ENCODE measurements at places on chromosomes 5 and 9.

DNA sequence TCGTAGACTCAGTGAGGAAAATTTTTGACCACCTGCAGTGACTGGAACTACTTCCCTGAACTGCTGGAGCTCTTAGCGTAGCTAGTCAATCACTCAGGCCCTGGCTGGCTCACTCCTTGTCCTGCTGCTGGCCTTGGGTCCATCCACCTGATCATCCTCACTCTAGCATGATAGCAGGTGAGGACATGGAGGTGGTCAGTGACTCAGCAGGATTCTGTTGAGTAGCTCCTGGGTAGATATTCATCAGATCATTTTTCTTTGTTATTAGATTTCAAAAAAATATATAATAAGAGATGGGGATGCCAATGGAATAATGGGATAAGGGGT lies 25.0 kb upstream of the SEMA4D start:
- no peak for DNase-seq

- DNase-seq, result peak; percentile 61
These were observed 454.4 kb downstream of the NR2F1-AS1 start for GRCh38 chr5:93126634-93127033.

DNA sequence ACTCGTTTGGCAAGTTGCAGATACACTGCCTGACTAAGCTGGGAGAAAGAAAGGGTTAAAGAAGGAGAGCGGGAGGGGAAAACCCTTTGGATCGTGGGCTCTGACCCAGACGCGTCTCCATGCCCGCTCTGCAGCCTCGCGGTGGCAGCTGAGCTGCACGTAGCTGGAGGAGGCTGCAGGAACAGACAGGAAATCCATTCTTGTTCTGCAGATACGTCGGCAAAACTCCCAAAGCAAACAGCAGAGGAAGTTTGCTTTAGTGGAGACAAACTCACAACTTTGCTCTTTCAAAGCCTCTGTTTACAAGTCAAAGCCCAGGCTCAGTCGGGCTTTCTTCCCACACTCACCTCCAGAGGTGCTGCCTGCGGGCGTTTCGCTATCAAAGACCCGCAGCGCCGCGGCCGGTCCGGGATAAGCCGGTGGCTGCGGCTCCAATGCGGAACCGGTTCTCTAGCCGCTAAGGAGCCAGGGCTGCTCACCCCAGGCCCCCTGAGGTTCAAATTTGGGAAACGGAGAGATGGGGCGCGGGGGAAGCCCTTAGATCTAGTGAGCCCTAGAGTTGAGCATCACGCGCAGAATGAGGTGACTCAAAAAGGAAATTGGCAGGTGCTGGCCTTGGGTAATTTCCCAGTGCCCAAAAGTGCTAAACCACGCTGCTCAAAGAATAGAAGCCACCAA lies 60.7 kb downstream of the MAT2B start:
- peak; percentile 45 for DNase-seq

DNA sequence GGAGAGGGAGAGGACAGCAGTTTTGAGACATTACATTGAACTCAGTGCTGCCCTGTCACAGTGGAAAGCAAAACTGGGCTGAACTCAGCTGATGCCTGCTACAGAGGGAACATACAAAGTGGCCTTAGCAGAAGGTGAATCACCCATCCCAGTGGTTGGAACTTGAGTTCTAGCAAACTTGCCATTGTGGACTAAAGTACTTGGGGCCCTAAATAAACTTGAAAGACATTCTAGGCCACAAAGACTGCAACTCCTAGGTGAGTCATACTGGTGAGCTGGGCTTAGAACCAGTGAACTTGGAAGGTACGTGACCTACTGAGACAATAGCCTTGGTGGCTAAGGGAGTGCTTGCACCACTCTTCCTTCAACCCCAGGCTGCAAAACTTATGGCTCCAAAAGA lies 155.7 kb upstream of the RIOK2 start:
- peak; percentile 9 for DNase-seq

DNA sequence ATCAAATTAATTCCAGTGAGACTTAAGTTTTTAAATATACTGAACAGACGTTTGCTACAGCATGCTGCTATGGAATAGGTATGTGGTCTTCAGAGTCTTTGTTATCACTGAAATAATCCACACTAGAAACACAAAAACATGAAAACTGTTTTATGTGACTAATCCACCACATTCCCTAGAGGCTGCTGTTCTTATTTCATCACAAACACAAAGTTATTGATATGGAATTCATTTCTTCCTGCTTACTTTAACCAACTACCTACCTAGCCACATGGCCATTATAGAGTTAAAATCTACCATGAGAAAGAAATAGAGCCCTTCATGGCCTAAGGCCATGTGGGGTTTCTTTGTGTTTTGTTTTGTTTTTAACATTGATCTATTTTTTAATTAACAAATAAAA lies 232.3 kb upstream of the PTGER4 start:
- DNase-seq, result peak; percentile 70

DNA sequence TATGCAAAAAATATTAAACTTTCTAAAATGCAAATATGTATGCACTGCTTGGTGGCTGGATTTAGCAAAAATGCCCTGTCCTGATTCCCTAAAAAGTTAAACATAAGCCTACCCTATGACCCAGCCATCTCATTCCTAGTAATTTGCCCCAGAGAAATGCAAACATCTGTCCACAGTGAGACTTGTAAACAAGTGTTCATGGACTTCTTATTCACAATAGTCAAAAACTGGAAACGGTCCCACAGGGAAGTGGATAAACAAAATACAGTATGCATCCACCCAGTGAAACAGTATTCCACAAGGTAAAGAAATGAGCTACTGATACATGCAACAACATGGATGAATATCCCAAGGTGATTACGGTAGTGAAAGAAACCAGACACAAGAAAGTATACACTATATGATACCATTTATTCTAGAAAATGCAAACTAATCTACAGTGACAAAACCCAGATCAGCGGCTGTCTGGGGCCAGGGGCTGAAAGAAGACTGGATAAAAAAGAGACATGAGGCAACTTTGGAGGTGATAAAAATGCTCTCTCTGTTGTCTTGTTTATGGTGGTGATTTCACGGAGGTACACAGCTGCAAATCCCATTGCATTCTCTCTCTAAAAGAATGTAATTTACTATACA lies 277.3 kb downstream of the GLIS3 start:
- no peak for DNase-seq

- DNase-seq, result no peak
These were observed 25.1 kb upstream of the LPAR1 start for GRCh38 chr9:111063332-111063731.

- DNase-seq, result no peak
These were observed 28.7 kb downstream of the DNM1 start for GRCh38 chr9:128231638-128232527.

DNA sequence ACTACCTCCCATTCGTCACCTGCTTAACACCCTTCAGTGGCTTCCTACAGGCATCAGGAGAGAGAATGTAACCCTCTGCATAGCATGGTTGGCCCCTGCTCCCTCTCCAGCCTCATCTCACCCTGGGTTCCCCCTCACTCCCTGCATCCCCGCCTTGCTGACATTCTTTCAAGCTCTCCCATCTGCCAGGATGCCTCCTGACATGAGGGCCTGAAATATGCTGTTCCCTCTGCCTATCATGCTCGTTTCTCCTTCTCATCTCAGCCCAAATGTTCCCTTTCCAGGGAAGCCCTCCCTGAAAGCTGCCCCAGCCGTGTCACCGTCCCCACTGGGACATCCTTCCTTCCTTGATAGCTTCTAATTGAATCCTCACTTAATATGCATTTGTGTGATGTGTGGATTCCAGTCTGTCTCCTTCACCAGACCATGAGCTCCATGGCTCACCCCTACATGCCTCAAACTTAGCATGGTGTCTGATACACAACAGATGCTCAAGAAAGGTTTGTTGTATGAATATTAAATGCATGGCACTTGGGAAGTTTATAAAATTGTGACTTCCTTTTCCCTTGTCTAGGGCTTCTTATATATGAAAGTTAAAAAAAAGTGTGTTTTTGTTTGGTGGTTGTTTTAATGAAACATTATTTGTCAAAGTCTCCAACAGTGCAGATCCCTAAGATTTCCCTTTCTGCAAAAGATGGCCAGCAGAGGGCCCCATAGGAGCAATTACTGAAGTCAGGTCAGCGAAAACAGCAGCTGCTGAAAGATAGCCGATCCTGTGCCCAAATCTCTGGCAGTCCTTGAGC lies 7.3 kb upstream of the C5orf58 start:
- DNase-seq, result peak; percentile 75

DNA sequence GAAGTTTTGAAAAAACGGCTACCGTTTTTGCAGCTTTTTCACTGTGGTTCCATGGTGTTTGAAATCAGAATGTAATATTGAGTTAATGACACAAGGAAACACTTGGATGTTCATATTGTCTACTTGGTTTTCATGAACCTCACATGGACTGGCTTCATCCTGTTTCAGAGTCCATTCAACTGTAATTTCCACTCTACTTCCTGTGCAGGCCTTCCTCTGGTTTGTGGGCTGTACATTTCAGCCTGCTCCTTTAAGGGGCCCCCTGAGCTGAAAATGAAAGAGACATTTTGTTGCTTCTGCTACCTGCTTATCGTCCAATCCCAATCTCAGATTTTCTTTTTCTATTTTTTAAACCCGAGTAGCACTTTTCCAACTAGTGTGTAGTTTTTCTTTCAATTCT lies 41.8 kb upstream of the CDKN2B start:
- DNase-seq, result no peak

DNA sequence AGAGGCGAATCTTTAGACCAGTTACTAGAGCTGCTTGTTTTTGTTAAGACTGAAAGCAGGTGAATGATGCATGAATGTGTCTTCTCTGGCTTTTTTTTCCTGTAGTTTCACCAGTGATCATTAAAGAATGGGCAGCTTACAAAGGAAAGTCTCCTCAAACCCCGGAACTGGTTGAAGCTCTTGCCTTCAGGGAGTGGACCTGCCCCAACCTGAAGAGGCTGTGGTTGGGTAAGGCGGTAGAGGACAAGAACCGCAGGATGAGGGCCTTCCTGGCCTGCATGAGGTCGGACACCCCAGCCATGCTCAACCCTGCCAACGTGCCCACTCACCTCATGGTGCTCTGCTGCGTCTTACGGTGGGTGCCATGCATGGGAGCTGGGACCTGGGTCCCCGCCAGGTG lies 33.3 kb upstream of the PHF2 start:
- DNase-seq, result no peak

DNA sequence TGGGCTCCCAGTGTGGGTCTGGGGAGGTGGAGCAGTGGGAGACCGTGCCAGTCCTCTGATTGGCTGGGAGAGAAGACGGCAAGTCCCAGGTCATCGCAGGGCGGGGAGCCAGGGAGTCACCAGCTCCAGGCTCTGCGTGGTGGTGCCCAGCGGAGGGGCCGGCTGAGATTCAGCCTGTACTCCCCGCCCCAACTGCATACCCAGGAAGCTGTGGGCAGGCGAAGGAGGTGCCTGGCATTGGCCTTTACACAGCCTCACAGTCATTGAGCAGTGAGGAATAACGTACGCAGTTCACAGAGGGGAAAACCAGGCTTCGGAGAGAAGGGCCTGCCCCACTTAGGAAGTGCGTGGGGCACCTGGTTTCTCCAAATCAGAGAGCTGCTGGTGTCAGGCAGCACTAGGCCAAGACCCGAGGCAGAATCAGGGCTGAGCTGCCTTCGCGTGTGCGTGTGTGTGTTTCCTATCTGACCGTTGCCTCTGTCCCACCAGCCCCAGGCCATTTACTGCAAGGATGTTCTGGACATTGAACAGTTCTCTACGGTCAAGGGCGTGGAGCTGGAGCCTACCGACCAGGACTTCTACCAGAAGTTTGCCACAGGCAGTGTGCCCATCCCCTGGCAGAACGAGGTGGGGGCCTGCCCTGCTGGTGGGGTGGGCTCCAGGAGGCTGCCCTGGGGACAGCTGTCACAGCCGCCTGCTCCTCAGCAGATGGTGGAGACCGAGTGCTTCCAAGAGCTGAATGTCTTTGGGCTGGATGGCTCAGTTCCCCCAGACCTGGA lies 6.2 kb upstream of the PRR7 start:
- DNase-seq, result no peak

DNA sequence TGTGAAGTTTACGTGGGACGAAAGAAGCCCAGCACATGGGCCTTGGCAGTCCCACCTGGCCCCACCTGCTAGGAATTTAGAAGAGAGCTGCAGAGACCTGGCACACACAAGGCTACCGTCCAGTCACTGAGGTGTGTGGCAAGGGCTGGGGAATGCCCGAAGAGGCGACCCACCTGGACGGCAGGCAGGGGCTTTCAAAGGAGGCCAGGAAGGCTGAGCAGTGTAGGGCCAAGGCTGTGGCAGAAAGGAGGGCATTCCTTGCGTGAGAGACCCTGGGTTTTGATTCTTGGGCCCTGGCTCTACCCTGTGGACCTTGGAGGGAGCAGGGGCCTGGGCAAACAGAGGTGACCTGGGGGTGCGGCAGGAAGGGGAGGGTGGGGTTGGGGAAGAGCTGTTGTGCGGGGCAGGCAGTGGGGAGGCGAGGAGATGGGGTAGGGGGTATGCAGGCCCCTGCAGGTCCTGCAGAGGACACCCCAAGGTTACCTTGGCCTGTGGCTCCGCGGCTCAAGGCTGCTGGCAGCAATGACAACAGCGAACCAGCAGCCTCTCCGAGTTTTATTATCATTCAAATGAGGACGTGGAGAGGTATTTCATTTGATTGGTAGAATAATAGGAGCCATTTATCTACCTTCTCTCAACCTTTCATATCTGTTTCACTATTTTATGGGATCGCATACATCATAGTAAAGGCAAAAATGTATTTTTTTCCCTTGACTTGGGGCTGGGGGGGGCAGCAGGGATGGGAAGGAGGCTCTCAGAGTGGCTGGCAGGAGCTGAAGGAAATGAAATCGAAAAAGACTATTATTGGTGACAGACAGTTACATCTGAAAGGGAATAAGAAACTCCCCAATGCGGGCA lies 24.8 kb downstream of the TSPAN17 start:
- DNase-seq, result no peak

DNA sequence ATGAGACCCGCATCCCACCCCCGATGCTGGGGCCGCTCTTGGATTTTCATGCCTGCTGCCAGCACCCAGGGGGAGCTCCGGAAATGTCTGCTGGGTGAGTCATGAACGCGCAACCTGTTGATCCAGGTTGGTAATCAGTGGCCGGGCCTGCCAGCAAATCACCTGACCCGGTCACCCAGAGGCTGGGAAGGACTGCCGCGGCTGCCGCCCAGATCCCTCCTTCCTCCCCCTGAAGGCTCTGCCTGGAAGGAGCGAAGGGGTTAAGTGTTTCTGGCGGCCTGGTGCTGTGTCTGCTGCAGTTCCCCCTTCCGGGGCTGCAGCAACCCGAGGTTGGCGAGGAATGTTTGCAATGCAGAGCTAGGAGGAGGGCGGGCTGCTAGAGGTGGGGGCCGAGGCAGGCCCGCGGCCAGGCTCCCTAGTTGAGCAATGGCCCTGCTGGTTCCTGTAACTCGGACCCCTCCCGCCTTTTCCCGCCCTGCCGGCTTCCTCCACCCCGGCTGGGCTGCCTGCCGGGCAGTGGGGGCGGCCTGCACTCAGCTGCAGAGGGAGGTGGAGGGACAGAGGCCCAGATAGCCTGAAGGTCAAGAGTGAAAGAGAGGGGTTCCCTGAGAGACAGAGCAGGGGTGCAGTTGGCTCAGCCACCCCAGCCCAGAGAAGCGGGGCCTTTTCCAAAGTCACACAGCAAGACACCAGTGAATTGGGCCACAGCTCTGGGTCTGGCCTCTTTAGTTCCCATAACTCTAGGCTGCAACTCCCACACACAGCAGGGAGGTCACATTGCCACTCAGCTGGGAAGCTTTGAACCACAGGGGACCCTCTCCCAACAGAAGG lies 156.3 kb upstream of the IER5L start:
- peak; percentile 85 for DNase-seq
